NCI-H2227 treated with DMSO at 0.1 percent for 48 hours (cell line): ENCODE measurements at places on chromosomes 7 and 10.

DNA sequence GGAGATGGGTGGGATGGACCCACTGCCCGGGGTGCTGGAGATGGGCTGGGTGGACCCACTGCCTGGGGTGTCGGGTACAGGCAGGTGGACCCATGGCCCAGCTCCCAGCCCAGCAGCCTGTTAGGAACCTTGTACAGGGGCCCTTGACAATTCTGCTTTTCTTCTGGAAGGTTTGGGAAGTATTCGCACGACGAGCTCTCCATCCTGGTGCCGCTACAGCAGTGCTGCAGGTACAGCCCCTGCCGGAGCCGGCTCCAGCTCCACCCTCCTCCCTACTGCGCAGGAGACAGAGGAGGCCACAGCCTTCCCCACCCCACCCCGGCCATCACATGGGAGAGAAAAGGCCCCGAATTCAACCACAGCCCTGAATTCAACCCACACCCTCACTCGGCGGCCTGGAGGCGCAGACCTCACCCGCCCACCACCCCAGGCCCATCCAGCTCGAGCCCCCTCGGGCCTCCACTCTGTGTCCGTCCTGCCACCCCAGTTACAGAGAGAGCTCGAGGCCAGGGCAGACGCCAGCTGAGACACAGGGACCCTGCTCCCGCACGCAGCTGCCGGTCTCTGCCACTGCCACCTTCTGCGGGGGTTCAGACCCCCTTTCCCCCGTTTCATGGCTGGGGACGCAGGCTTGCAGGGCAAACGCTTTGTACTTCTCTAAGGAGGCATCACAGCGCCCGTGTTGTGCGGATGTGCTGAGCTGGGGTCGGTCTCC, 31.3 kb upstream of the FOXL3 start:
- no peak for DNase-seq

DNA sequence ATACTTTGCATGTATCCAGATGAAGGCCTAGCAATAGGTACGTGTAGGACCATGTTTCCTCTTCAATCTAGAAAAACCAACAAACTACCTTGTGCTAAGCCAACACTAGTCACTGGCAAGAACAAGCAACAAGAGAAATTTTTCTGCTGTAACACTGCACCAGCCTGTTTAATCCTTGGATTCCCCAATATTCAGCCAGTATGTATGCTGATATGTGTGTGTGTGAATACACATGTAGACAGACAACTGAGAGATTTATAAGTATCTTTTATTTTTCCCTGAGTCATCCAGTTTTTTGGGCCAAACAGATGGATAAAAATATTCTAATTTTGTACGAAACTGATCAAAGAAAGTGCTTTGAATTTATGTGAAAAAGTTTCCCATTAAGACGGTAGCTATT, 26.2 kb downstream of the GLI3 start:
- DNase-seq = no peak

- no peak for DNase-seq
These were observed 60.4 kb downstream of the ARL4A start for GRCh38 chr7:12747687-12748306.

DNA sequence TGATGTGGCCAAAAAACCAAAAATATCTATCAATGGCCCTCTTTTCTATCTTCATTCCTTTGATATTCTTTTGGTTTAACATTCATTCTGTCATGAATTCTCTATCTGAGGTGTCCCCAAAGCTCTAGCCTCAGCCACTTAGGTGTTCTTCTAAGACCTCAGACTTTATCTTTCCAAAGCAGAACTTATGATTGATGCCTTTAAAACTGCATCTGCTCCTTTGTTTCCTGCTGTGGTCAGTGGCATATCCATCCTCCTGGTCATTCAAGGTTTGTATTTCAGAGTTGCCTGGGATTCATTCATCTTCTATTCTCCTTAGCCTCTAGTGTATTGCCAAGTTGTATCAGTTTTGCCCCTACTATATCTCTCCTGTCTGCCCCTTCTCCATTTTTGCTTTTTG, 30.6 kb downstream of the FHIP2A start:
- DNase-seq = no peak

DNA sequence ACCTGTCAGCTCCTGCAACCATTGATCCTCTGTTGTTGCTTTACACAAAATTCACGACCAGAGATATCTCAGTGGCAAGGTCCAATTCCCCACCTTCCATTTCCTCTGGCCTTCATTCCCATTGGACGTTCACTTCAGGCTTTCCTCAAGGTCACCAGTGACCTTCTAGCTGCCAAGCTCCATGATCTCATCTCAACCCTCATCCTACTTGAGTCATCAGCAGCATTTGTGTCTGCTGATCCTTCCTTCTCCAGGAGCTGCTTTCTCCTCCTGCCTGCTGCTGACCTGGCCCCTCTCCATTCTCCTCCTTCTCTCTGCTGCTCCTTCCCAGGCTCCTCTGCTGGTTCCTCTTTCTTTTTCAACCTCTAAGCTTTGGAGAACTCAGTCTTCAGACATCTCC, 66.2 kb upstream of the C10orf90 start:
- no peak for DNase-seq

DNA sequence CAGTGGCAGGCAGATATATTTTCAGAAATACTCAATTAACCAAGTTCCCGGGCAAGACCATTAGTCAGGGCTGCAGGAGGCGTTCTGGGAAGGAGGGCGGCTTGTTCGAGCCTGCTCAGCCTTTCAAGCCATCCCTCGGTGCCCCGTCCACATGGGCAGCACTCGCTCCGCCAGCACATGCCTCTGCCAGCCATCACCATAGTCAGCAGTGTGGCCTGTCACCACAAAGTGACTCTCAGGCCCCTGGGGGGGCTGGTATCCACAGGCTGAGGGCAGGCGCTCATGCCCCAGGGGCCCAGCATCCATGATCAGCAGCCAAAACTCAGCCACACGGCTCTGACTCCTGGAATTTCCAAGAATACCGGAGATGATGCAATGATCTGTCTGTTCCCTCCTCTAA, 81.9 kb downstream of the CHST15 start:
- DNase-seq = no peak

DNA sequence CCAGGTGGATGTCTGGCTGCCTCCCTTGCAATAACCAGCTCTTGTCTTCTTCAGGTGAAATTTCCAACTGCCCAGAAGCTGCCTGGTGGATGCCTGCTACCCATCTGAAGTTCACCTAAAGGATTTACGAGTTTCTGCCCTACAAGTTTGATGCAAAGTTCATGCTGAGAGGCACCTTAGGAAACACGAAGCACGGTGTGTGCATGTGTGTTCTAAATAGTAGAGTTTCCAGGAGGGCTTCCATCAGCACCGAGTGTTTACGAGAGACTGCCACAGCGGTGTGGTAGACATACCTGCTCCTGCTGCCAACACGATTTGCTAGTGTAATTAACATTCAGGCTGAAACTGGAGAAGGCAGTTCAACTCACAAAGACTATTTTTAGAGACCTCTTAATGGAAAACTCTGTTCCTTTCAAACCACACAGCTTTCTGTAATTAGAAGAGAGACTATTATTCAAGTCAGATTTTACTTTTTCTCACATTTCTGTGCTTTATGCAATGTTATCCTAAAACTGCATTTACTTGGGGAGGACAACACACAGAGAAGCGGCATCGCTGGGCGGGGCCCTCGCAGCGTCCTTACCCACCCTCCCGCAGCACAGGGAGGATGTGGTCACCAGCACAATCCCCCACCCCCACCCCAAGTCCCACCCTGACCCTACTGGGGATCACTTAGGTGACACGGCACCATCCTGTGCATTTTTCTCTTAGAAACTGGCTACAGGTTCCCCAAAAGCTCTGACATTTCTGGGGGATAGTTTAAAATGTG, 15.5 kb upstream of the CPXM2 start:
- DNase-seq = no peak

DNA sequence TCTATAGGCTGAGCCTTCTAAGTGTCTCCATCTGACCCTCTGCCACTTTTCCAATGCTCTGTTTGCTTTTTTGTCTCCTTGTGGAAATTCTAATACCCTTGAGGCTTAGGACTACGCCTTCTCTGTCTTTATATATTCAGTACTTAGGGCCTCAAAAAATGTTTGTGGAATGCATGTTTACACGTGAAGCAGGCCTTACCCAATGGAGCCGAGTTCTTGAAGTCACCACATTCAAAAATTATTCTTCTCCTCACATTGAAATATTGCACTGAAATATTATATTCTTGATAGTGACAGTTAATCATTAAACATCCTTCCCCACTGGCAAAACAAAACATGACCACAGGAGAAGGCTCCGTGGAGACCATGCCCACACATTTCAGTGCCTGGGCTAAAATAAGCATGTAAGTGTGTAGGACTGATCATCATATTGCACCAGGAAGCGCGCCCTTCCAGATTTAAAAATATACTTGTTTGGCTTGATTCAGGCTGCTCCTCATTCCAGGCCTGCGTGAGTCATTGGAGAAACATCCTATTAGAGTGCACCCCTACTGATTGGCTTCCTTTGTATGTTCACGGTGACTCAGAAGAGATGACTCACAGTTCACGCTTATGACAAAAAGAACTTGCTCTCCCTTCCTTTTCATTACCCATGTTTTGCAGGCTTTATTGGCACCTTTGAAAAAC, 307.4 kb upstream of the AOAH start:
- peak; percentile 91 for DNase-seq

- DNase-seq = no peak
These were observed 37.7 kb upstream of the SMARCD3 start for GRCh38 chr7:151286148-151286547.
